Activated CD8-positive, alpha-beta T cell treated with anti-CD3 and anti-CD28 coated beads, Interleukin-2, amount 10 ng/mL, durations not matched to agents 7 days and 5 days (primary cell): ENCODE measurements at places on chromosomes 12 and 14.
A peak's percentile ranks its signal among the peaks of the same experiment; 100 is the strongest.

DNA sequence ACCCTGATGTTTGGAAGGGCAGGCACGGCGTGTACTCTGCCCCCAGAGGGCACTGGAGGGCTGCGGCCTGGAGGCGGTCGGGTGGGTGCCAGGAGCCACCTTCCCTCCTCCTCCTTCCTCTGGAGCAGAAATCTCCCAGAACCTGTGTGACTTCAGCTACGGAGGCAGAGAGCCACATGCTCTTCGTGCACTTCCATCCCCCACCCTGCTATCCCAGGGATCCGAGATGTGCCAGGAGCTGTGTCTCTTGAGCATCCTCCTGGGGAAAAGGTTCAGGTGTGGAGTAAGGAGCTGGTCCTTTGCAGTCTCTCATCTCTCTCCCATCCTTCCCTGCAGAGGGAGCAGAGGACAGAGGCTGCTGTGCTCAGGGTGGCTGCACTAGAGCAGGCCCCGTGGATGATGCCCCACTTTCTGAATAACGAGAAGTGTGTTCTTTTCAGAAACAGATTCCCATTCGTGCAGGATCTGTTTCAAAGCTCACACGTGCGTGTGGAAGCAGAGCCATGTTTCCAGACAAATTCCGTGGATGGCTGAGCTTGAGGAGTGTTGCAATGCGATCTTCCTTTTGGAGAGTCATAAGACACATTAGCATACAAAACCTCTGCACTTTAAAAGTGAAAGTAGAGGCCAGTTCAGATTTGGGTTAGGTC, 162.9 kb downstream of the ADGRD1 start:
- DNase-seq: no peak

- no peak for DNase-seq
Observed at GRCh38 chr12:121774968-121775474, 18.5 kb downstream of the RHOF start.

GRCh38 chr12:52080403-52081251, 1.1 kb downstream of the SMIM41 start:
- DNase-seq: no peak

DNA sequence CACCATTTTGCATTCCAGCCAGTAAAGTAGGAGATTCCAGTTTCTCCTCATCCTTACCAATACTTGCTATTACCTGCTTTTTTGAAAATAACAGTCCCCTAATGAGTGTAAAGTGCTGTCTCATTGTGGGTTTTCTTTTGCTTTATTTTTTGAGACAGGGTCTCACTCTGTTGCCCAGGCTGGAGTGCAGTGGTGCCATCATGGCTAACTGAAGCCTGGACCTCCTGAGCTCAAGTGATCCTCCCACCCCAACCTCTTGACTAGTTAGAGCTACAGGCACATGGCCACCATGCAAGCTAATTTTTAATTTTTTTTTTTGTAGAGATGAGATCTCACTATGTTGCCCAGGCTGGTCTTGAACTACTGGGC, 60.6 kb downstream of the NINJ2 start:
- DNase-seq: no peak

DNA sequence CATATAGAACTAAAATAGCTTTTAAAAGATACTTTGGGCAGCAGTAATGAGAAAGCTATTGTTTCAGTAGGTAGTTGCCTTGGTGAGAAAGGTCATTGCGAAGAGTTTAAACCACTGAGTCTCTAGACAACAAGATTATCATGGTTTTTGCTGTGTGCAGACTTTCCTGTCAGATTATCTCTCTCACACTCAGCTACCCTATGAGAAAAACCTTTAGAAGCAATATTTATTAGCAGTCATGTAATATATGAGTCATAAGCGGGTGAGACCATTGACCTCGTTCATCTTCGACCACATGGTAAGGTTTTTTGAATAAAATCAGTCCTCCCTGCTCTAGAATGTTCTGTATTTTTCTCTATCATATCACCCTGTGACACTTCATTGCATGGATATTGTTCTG, 59.9 kb downstream of the GPR65 start:
- no peak for DNase-seq

GRCh38 chr12:19437996-19438395, 1.3 kb upstream of the AEBP2 start:
- no peak for DNase-seq

GRCh38 chr12:131092901-131093603, 139.3 kb downstream of the ADGRD1 start:
- DNase-seq: peak; percentile 54

DNA sequence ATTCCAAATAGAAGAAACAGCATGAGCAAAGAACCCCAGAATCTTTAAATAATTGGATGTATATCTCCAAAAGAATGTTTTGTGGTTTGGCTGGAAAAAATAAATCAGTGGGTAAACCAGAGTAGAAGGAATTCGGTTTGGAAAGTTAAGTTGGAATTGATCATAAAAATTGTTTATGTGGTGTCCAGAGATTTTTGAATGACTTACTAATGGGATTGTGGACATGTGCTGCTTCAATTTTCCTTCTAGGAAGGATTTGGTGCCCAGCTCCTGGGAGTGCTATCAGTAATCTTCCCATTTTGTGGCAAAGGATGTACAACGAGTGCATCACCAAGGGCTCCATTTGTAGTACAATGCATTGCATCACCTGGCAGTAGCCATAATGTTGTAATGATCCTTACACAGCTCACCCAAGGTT, 224.8 kb downstream of the SLC16A7 start:
- no peak for DNase-seq

GRCh38 chr12:63782466-63782865, 2.8 kb downstream of the RXYLT1 start:
- no peak for DNase-seq

DNA sequence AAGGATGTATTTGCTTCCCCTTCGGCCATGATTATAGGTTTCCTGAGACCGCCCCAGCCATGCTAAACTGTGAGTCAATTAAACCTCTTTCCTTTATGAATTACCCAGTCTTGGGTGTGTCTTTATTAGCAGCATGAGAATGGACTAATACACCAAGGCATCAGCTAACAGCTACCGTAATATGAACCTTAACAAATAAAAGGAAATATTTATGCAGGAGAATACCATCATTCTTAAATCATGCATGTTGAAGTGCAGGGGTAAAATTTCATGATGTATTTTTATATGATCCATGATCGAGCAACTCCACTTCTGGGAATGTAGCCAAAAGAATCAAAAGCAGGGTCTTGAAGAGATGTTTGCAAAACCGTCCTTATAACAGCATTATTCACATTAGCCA, 379.0 kb downstream of the NPAS3 start:
- DNase-seq: no peak

GRCh38 chr12:67433385-67434175, 164.4 kb downstream of the CAND1 start:
- DNase-seq: no peak

- DNase-seq: no peak
Observed at GRCh38 chr12:93804392-93805179, 127.4 kb downstream of the CRADD start.

GRCh38 chr12:132437943-132438700, 51.8 kb upstream of the FBRSL1 start:
- DNase-seq: peak; percentile 54

GRCh38 chr12:108819920-108820706, 37.3 kb downstream of the SSH1 start:
- no peak for DNase-seq

DNA sequence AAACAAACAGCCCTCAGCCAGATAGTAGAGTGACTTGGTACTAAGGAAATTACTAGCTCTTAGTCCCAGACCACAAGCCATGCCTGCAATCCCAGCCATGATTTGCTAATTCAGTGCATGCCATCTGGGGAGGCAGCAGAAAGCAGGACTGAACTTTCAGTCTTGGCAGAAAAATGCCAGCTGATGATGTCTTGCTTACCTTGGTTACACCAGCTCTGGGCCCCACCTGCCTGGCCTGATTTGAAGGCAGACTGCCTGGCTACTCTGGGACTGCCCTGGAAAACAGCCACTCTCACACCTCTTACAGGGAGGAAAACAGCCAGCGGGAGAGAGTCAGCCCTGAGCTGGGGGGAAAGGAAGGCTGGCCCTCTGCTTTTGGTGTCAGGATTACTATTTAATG, 4.6 kb upstream of the UNC119B start:
- DNase-seq: no peak

DNA sequence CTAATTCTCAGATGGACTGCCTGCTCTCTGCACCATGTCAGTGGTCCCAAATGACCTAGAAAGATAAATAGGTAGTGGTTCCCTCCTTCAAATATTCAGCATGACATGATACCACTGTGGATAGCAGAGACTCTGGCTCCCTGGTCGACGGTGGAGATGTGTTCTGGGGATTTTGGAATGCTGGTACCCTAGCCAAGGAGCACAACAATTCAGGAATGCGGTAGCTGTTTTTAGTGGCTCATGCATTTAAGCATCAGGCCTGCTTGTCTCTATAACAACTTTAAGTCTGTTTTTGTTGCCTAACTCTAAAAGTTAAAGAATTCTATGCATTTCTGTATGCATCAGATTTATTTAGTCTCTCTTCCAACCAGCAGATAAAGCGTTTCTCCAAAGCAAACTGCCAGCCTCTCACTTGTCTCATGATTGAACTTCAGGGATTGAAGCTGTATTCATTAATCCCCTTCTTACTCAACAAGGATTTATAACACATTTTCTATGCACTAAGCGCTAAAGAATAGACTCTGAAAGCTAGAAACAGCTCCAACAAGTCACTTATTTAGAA, 164.9 kb upstream of the BMP4 start:
- DNase-seq: no peak

DNA sequence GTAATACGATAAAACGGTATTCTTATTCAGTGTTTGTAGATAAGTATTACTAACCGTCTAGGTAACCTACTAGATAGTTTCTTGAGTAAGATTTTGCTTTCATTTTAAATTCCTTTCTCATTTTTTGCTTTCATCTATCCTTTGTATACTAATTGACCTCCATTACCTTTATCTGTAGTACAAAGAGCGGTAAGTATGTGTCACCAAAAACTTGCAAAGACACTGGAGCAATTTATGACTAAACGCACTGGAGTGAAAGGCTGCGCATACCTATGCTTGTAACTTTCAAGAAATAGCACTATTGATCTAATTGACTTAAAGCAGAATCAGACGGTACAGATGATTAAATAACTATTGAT, 1.7 kb downstream of the ARHGAP5 start:
- DNase-seq: no peak

DNA sequence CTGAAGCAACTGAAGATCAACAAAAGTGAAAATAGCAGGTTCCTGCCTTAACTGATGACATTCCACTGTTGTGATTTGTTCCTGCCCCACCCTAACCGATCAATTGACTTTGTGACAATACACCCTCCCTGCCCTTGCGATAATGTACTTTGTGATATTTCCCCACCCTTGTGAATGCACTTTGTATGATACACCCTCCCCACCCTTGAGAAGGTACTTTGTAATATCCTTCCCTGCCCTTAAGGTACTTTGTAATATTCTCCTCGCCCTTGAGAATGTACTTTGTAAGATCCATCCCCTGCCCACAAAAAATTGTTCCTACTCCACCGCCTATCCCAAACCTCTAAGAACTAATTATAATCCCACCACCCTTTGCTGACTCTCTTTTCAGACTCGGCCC, 41.4 kb downstream of the BCAT1 start:
- no peak for DNase-seq

DNA sequence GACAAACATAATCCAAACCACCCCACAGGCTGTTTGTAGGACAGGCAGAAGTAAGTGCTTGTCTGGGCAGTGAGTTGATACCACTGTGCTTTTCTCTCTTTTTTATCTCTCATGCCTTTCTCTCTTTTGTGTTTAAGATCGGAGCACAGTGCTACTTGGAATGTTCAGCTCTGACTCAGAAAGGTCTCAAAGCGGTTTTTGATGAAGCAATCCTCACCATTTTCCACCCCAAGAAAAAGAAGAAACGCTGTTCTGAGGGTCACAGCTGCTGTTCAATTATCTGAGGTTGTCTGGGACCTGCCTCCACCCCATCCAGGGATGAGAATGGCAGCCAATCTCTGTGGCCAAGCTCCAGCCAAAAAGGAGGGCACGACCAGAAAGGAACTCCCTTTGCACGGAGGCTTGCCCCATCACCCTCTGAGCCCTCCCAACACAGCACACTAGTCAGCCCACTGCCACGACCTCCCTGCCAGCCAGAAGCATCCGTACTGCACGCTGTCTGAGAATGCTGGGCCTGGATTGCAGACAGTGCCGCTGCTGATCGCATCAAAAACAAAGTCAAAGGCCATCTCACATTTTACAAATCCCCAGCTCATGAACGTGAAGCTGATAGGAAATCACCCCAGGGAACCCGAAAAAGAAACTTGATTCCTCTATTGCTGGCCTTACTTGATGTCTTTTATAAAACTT, 27.8 kb downstream of the GPHB5 start:
- no peak for DNase-seq

DNA sequence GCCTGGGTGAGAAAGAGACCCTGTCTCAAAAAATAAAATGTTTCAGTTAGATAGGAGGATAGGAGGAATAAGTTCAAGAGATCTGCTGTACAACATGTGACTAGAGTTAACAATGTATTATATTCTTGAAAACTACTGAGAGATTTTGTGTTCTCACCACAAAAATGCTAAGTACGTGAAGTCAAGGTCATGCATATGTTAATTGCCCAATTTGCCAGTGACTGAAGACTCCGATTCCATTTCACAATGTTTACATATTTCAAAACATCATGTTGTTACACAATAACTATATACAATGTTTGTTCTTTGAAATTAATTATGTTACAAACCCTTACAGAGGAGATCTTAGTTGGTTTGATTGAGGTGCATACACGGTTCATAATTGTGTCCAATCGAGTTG, 52.1 kb downstream of the SLC15A4 start:
- no peak for DNase-seq
